ENCODE measurements at places on chromosomes 5 and 9. TPM values are rescaled to one million over a fixed set of nuclear protein-coding genes. Genes with fewer than 3 reads are reported as not detected.
A peak's percentile ranks its signal among the peaks of the same experiment; 100 is the strongest.

Gene CD74
- 16.1 TPM for total RNA-seq

Gene TOR2A
- total RNA-seq = 15.9 TPM

Gene ZMYND19
- 33.2 TPM for total RNA-seq

Gene PITX1
- total RNA-seq = 80.2 TPM

Gene IL5
- total RNA-seq = not detected

Gene ADCY2
- 0.84 TPM for total RNA-seq

DNA sequence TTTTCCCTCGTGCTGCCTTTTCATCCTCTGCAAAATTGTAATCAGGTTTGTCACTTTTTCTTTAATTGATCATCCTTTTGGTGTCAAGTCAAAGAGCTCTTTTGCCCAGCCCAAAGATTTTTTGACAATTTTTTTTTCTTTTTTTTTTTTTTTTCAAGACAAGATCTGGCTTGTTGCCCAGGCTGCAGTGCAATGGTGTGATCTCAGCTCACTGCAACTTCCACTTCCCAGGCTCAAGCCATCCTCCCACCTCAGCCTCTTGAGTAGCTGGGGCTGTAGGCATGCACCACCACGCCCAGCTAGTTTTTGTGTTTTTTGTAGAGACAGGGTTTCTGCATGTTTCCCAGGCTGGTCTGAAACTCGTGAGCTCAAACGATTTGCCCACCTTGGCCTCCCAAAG, 36.7 kb downstream of the CDK7 start:
- no peaks in the 10 kb centered on the region for H3K27me3 ChIP-seq
- DNase-seq = no peak
- H3K27ac ChIP-seq = peak overlapping the region; percentile 66
- no peak overlapping the region for H3K4me3 ChIP-seq

GRCh38 chr5:135240781-135241360, 158.2 kb downstream of the MACROH2A1 start:
- no peaks in the 10 kb centered on the region for H3K36me3 ChIP-seq
- no peaks in the 10 kb centered on the region for H3K27me3 ChIP-seq
- peaks cover 40% of the 10 kb centered on the region for H3K4me1 ChIP-seq
- no peak overlapping the region for H3K4me3 ChIP-seq
- no peak overlapping the region for H3K27ac ChIP-seq

DNA sequence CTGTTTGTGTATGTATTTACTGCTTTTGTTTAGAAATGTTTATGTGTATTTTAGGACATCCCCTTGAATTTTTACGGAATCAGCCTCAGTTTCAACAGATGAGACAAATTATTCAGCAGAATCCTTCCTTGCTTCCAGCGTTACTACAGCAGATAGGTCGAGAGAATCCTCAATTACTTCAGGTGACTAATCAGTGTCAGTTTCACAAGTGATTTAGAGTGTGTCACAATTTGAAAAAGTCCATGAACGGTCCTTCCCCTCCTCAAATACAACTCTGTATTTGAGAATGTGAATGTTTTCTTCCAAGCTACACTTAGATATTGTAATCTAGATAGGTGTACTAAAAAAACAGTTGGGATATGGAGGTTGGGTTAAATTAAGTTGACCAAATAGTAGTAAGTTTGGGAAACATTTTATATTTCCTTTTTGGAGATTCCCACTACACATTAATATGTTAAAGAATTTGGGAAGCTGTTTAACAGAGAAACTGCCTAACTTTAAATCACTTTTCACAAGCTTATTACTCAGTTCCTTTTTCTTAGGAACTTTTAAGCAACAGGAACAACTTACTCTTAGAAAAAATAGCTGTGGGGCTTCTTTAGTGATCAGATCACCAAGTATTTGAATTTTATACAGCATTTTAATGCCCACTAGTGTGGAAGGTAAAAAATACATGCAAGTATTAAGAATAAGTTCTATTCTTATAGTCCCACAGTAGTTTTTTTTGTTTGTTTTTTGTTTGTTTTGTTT, 40.9 kb downstream of the RAD23B start:
- peaks cover 54% of the 10 kb centered on the region for H3K36me3 ChIP-seq
- no peak overlapping the region for H3K4me3 ChIP-seq
- H3K27me3 ChIP-seq = no peaks in the 10 kb centered on the region

DNA sequence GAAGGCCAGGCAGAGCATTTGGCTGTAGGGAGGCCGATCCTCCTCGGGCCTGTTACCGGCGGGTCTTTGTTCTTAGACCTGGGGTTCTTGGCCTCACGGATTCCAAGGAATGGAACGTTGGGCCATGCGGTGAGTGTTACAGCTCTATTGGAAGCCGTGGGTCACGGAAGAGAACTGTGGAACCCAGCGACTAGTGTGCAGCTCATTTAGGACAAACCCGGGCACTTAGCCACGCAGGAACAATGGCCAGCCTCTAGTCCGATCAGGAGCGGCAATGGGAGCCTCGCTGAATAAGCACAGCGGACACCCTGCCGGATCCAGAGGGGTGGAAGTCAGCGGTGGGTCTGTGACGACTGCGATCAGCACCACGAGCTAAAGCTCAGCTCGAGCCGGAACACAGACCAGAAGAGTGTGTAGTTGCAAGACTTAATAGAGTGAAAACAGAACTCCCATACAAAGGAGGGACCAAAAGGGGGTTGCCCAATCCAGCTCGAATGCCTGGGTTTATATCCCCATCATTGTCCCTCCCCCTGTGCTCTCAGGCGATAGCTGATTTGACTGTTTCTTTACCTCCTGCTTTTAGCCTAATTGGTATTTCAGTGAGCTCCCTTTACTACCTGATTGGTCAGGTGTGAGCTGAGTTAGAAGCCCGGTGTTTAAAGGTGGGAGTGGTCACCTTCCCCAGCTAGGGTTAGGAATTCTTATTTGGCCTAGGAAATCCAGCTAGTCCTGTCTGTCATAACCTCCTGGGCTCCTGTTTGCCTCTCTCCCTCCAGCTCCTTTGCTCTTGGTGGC, 53.7 kb upstream of the RPL26L1 start:
- no peaks in the 10 kb centered on the region for H3K36me3 ChIP-seq
- DNase-seq = no peak
- no peak overlapping the region for H3K4me3 ChIP-seq
- peak overlapping the region; percentile 98 for H3K27ac ChIP-seq

DNA sequence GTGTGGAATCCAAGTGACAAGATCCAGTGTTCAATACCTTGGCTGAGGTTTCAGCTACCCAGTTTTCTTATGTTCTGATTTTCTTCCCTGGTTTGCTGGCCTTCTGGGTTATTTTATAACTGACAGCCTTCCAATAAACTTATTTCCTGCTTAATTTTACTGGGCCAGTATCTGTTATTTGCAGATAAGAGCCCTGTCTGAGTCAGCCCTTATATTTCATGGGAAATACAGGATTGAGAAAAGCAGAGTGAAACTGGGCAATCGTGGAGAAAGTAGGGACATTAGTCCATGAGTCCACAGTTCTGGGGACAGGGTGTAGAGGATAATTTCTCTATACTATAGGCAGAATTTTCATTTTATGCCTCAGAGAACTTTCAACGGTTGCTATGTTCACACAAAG, 32.3 kb downstream of the TMEM167A start:
- DNase-seq = no peak
- H3K4me1 ChIP-seq = peaks cover 9% of the 10 kb centered on the region
- H3K36me3 ChIP-seq = peaks cover 3% of the 10 kb centered on the region
- H3K27ac ChIP-seq = peak overlapping the region; percentile 39
- H3K27me3 ChIP-seq = no peaks in the 10 kb centered on the region
- no peak overlapping the region for H3K4me3 ChIP-seq

GRCh38 chr5:1651971-1652872, 128.5 kb upstream of the LPCAT1 start:
- no peaks in the 10 kb centered on the region for H3K4me1 ChIP-seq
- no peak for DNase-seq
- H3K36me3 ChIP-seq = no peaks in the 10 kb centered on the region

GRCh38 chr9:19663570-19663969, 125.3 kb downstream of the SLC24A2 start:
- DNase-seq = no peak
- no peaks in the 10 kb centered on the region for H3K36me3 ChIP-seq
- H3K27me3 ChIP-seq = peaks cover 22% of the 10 kb centered on the region
- H3K4me1 ChIP-seq = no peaks in the 10 kb centered on the region
- H3K4me3 ChIP-seq = no peak overlapping the region

DNA sequence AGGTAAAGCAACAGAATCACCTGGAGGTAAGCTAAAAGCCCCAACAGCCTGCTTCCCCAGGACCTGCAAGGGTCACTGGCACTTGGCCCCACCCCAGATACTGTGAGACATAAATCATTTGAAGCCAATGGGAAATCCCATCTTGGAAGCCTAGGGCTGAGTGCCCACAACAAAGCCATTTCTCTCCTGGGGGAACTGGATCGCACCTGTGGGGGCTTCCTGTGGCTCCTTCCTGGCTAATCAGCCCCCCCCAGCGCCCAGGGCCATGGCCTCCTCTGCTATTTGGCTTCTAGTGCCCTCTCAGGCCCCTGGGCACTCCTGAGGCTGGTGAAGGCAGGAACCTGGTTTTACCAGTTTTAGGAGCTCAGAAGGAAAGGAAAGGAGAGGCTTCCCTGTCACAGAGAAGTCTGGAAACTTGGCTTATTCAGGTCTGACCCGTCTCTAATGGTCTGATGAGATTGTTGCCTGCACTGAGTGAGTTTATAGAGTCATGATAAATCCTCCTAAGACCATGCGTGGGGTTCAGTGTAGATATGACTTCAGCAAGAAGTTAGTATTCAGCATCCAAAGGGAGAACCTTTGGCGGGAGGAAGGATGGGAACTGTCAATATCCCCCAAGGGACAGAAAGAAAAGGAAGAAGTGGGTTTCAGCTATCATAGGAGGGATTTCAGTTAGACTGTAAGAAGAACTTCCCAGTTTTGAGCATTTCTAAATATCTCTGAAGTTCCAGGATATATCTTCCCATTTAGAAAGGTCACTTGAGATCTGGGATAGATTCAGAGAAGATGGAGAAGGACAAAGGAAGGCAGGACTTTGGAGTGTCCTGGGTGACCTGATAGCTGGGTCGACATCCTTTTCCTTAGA, 1.2 kb downstream of the KCNMB1 start:
- peaks cover 4% of the 10 kb centered on the region for H3K27me3 ChIP-seq
- no peak for DNase-seq
- no peak overlapping the region for H3K27ac ChIP-seq
- no peak overlapping the region for H3K4me3 ChIP-seq
- no peaks in the 10 kb centered on the region for H3K36me3 ChIP-seq

- peaks cover 46% of the 10 kb centered on the region for H3K27me3 ChIP-seq
- no peak overlapping the region for H3K27ac ChIP-seq
- no peaks in the 10 kb centered on the region for H3K36me3 ChIP-seq
- H3K4me3 ChIP-seq = no peak overlapping the region
Observed at GRCh38 chr5:6342689-6343315, 35.5 kb downstream of the MED10 start.

GRCh38 chr5:51162245-51162644, 221.0 kb upstream of the ISL1 start:
- no peaks in the 10 kb centered on the region for H3K4me1 ChIP-seq
- peaks cover 10% of the 10 kb centered on the region for H3K36me3 ChIP-seq
- H3K27me3 ChIP-seq = no peaks in the 10 kb centered on the region

GRCh38 chr5:86143837-86144236, 473.9 kb upstream of the COX7C start:
- DNase-seq = no peak
- no peaks in the 10 kb centered on the region for H3K4me1 ChIP-seq
- H3K36me3 ChIP-seq = no peaks in the 10 kb centered on the region
- H3K27ac ChIP-seq = no peak overlapping the region

- no peak overlapping the region for H3K4me3 ChIP-seq
- H3K4me1 ChIP-seq = peaks cover 19% of the 10 kb centered on the region
- no peak for DNase-seq
- peak overlapping the region; percentile 72 for H3K27ac ChIP-seq
Observed at GRCh38 chr5:27316271-27316650, 277.9 kb upstream of the CDH9 start.

- no peaks in the 10 kb centered on the region for H3K27me3 ChIP-seq
- peaks cover 41% of the 10 kb centered on the region for H3K4me1 ChIP-seq
- H3K36me3 ChIP-seq = peaks cover 6% of the 10 kb centered on the region
- H3K4me3 ChIP-seq = no peak overlapping the region
Observed at GRCh38 chr5:56039985-56040384, 45.2 kb upstream of the IL6ST start.

DNA sequence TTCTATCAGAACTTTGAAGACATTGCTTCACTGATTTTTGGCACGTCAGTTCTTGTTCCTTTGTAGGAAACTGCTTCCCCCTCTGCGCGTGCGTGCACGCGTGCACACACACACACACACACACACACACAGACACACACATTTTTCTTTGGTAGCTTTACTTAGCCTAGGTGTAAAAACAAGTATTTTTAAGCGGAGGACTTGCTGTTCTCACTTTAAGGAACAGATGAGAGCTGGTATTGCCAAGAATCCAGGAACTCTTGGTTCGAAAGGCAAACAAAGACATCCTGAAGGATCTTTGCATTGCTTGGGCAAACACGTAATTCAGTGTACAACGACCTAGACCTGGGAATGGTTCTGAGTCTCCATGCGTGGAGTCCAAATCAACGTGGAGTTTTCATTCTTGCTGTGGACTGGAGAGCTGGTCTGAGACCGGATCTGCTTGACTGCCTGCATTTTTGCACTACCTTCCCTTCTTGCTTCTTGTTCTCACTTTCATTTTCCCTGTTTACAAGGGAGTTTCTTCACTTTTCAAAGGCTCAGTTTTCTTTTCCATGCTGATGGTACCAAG, 8.2 kb downstream of the TMEM268 start:
- H3K27me3 ChIP-seq = no peaks in the 10 kb centered on the region
- H3K4me3 ChIP-seq = no peak overlapping the region
- peaks cover 38% of the 10 kb centered on the region for H3K36me3 ChIP-seq

DNA sequence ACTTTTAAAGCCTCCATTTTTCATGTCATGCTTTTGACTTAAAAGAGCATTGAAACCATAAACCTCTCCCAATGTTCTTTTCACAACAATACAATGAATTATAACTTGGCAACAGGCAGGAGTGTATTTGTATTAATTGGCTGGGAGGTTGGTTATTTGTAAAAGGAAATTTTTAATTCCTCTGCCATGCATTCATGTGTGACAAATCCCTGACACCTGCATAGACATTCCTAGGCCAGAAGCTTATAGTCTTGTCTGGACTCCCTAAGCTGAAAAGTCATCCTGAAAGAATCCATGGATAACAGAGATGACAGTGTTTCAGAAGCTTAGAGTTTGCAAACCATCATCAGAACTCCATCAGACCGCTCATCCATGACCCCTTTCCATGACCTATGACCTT, 76.3 kb upstream of the PTGER4 start:
- H3K27me3 ChIP-seq = no peaks in the 10 kb centered on the region
- no peak for DNase-seq
- no peaks in the 10 kb centered on the region for H3K36me3 ChIP-seq
- H3K4me1 ChIP-seq = peaks cover 6% of the 10 kb centered on the region

GRCh38 chr9:122370303-122370702, 521 bp upstream of the PTGS1 start:
- H3K27ac ChIP-seq = no peak overlapping the region
- H3K27me3 ChIP-seq = peaks cover 70% of the 10 kb centered on the region
- no peak for DNase-seq
- H3K4me3 ChIP-seq = no peak overlapping the region

- no peaks in the 10 kb centered on the region for H3K27me3 ChIP-seq
- peaks cover 19% of the 10 kb centered on the region for H3K4me1 ChIP-seq
- H3K4me3 ChIP-seq = no peak overlapping the region
- no peak for DNase-seq
- H3K36me3 ChIP-seq = peaks cover 5% of the 10 kb centered on the region
Observed at GRCh38 chr9:128124451-128124850, 3.1 kb downstream of the PTGES2 start.
